Cardiac septum (tissue), 1 donor: ENCODE measurements at places on chromosomes 11 and 22.

- DNase-seq = no peak
Observed at GRCh38 chr11:86910592-86910991, 44.6 kb downstream of the FZD4 start.

GRCh38 chr22:43388420-43388851 is 23.4 kb upstream of the MPPED1 start:
- DNase-seq = no peak

GRCh38 chr11:111520560-111520959 is 6.0 kb downstream of the HOATZ start:
- no peak for DNase-seq

DNA sequence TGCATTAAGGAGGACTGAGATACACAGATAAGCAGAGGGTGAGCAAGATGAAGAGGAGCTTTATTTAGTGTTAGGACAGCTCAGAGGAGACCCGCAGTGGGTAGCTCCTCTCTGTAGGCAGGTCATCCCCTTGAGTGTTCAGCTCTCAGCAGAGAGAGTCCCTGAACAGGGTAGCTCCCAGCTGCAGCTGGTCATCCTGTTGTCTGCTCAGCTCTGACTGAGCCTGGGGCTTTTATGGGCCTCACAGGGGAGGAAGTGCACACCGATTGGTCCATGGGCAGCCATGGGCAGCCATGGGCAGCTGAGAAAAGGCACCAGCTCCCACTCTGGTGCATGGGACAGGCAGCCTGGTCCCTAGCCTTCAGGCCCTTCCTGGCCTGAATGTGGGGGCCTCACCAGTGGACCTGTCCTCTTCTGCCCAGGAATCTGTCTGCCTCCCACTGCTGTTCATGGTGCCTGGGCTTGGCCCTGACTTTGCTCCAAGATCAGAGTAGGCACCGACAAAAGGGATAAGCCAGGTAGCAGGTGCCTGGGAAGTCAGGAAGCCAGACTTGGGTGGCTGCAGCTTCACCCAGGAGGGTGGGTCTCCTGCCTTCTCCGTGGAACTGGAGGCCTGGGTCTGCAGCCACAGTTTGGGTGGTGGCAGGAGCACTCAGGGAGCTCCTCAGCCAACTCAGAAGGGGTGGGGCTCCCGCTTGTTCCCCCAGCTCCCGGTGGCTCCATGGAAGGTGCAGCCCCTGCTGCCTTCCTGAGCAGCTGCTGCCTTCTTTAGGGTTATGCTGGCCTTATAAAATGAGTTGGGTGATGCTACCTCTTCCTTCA is 54.7 kb downstream of the MYEOV start:
- DNase-seq = no peak

DNA sequence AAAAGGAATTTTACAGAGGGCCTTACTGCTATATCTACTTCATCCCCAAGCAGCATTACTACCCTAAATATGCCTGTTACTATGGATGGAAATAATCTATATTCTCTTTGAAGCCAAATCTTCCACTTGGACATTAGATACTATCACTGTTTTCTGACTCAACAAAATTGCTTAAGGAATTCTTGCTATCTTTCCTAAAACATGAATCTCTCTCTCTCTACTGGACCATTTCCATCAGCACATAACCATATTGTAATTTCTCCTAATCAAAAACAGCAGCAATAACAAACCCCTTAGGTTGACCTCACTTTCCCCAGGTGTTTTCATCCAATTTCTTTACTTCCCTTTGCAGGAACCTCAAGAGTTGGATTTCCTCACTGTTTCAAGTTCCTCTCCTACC is 67.9 kb upstream of the BLID start:
- DNase-seq = no peak

GRCh38 chr22:49373289-49373666 is 454.4 kb downstream of the BRD1 start:
- DNase-seq = peak; percentile 35

- no peak for DNase-seq
Observed at GRCh38 chr11:12404436-12404835, 27.1 kb downstream of the PARVA start.

GRCh38 chr22:42928969-42929837 is 72.1 kb upstream of the ARFGAP3 start:
- peak; percentile 78 for DNase-seq

DNA sequence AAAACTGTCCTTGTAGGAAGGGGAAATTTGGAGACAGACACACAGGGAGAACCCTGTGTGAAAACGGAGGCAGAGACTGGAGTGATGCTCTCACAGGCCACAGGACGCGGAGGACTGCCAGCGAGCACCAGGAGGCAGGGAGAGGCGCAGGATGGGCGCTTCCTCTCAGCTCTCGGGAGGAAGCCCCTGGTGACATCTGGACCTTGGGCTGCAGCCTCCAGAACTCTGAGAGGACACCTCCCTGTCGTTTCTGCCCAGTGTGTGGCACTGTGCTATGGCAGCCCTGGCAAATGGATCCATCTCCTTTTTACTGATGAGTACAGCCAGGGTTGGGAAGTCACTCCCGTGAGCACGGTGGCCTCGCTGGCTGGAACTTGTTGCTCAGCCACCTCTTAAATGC is 73.9 kb downstream of the LRRC32 start:
- DNase-seq = no peak

- no peak for DNase-seq
Observed at GRCh38 chr22:22348127-22348814, 103.7 kb downstream of the VPREB1 start.

DNA sequence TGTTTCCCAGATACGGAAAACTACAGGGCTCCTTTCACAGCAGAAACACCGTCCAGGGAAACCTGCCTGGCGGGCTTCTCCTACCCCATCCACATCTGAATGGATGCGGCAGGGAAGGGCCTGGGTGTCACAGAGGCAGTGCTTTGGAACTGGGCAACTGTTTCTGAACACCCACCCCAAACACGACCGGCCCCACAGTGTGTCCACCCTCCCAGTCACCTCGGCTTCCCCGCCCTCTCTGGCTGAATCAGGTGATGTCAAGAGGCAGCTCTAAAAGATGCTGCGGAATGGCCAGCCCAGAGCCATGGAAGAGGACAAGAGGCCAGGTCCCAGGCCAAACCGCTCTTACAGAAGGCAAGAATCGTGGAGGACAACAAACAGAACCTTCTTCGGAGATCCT is 22.0 kb downstream of the IFT27 start:
- peak; percentile 60 for DNase-seq
